Stimulated activated CD8-positive, alpha-beta memory T cell treated with anti-CD3 and anti-CD28 coated beads, Interleukin-4, amount 100 ng/mL, for 1 hour (primary cell): ENCODE measurements at places on chromosomes 1 and 21.

GRCh38 chr1:229156872-229157271 lies 114.0 kb upstream of the RAB4A start:
- DNase-seq = no peak

GRCh38 chr1:19922015-19922688 lies 1.3 kb downstream of the PLA2G2E start:
- DNase-seq = no peak

GRCh38 chr1:230250666-230251065 lies 175.5 kb downstream of the PGBD5 start:
- DNase-seq = no peak

DNA sequence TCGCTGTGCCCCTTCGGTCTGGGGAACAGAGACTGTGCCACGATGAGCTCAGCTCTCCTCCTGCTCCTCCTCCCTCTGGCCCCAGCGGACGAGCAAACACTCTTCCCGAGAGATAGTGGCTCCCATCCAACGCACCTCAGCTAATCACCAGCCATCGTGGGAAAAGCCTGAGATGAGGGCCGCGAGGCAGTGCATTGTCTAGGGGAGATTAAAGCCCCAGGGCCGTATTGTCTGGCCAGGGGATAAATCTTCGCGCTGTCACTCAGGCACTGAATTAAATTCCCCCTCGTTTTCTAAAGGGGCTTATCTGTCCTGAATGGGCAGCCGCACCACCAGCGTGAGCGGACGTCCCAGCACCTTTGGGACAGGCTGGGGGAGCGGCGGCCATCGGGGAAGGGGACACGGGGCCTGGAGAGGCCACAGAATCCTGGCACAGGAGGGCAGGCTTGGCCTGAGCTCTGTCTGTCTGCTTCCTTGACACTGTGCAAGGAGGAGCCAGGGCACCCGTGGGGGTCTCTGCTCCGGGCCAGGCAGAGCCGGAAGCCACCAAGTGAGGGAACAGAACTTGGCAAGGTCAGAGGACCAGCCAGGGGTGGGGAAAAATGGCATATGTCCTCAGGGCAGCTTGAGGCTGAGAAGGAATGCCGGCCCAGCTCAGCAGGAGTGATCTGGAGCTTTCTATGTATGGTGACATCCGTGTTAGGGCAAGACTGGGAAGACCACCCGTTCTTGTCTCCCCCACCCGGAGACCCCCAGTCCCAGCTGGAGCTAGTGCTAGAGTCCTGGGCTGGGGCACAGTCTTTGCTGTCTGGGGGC lies 32.3 kb downstream of the PRDM16 start:
- no peak for DNase-seq

GRCh38 chr1:200181861-200182260 lies 154.4 kb downstream of the NR5A2 start:
- DNase-seq = no peak

GRCh38 chr1:167776151-167776550 lies 54.4 kb downstream of the MPZL1 start:
- no peak for DNase-seq

- no peak for DNase-seq
These were observed 19.2 kb downstream of the COL18A1 start for GRCh38 chr21:45423968-45424853.

GRCh38 chr1:112529301-112529700 lies 20.5 kb downstream of the WNT2B start:
- no peak for DNase-seq

DNA sequence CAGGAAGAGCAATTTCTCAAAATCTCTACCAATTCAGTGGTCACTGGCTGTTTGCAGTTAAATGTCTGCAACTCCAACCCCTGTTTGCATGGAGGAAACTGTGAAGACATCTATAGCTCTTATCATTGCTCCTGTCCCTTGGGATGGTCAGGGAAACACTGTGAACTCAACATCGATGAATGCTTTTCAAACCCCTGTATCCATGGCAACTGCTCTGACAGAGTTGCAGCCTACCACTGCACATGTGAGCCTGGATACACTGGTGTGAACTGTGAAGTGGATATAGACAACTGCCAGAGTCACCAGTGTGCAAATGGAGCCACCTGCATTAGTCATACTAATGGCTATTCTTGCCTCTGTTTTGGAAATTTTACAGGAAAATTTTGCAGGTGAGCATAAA lies 167.2 kb downstream of the CRB1 start:
- no peak for DNase-seq

- peak; percentile 31 for DNase-seq
These were observed 2.9 kb downstream of the GFI1 start for GRCh38 chr1:92483610-92484471.

- DNase-seq = no peak
These were observed 185.2 kb upstream of the TMEM51 start for GRCh38 chr1:14968251-14968851.

DNA sequence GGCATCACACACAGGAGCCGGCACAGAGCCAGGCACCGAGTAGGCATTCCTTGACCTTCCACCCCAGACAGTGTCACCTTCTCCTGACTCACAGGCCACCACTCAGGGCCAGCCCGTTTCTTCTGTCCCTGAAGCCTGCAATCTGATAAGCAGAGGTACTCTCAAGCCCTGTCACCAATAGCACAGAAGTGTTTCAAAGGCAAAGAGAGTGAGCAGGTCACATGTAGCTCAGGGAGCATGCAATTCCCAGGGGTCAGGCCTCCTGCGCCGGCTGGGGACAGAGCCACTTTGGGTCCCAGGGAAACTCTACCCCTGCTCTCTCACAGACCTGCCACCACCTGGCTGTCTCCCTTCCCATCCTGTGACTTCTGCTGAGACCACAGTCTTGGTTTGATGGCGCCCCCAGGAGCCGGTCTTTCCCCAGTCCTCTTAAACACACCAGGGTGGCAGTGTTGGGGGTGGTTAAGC lies 13.2 kb downstream of the CAPN9 start:
- no peak for DNase-seq

- no peak for DNase-seq
These were observed 4.9 kb downstream of the RASSF5 start for GRCh38 chr1:206512058-206512850.

DNA sequence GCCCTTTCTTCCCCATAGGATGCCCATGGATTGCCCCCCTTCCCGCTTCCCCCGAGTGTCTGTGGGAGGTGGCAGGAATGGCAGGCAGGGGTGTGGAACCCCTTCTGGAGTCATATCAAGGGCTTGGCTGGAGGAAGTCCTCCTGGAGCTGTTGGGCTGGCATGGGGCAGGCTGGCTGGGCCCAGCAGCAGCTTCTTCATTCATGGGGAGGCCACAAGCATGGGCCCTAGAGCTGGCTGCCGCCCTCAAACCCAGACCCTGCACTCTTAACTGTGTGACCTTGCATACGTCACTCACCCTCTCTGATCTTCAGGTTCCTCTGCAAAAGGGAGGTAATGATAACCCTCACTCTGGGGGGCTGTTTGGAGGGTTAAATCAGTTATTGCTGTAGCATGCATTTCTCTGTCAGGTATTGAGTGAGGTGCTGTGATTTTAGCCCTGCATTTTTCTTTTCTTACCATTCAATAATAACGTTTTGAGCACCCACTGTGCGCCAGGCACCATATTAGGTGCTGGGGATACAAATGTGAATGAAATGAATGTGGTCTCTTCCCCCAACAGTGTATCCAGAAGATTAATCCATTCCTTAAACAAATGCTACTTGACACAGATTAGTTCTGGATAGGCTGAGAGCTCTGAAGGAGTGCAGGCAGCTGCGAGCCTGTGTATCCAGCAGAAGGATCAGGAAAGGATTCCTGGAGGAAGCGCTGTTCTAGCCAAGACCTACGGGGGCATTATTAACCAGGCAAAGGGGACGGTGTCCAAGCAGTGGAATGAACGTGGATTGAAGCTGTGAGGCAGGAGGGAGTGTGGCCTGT lies 9.3 kb downstream of the PCSK9 start:
- no peak for DNase-seq
